ENCODE measurements at places on chromosomes 2 and 18. TPM values are rescaled to one million over a fixed set of nuclear protein-coding genes. Genes with fewer than 3 reads are reported as not detected.

The PPIL3 gene
- total RNA-seq = 25.0 TPM

The CPO gene
- not detected for total RNA-seq

The VWC2L gene
- not detected for total RNA-seq

The PLEKHA3 gene
- total RNA-seq = 16.9 TPM

The CGREF1 gene
- 4.4 TPM for total RNA-seq

The CYP27A1 gene
- total RNA-seq = 26.8 TPM

The POMC gene
- total RNA-seq = 10.5 TPM

The PSMA8 gene
- total RNA-seq = not detected

The SLC1A4 gene
- 28.6 TPM for total RNA-seq

The RELCH gene
- total RNA-seq = 16.8 TPM

The PAIP2B gene
- total RNA-seq = 9.9 TPM

- H3K4me3 ChIP-seq = no peak overlapping the region
- no peaks in the 10 kb centered on the region for H3K27me3 ChIP-seq
- no peaks in the 10 kb centered on the region for H3K36me3 ChIP-seq
- H3K27ac ChIP-seq = peak overlapping the region; percentile 25
- DNase-seq = no peak
Observed at GRCh38 chr18:74288730-74289129, 3.0 kb downstream of the CYB5A start.

- no peaks in the 10 kb centered on the region for H3K36me3 ChIP-seq
- H3K27ac ChIP-seq = no peak overlapping the region
- H3K4me3 ChIP-seq = no peak overlapping the region
- no peaks in the 10 kb centered on the region for H3K4me1 ChIP-seq
- DNase-seq = no peak
Observed at GRCh38 chr2:163319006-163319405, 416.8 kb downstream of the FIGN start.

GRCh38 chr2:217981971-217982370 is 20.8 kb downstream of the TNS1 start:
- no peak for DNase-seq
- H3K36me3 ChIP-seq = no peaks in the 10 kb centered on the region
- H3K4me1 ChIP-seq = peaks cover 9% of the 10 kb centered on the region

- no peak overlapping the region for H3K27ac ChIP-seq
- no peak for DNase-seq
- no peaks in the 10 kb centered on the region for H3K36me3 ChIP-seq
- no peaks in the 10 kb centered on the region for H3K27me3 ChIP-seq
- 0 out of 2 replicates have a peak, but pooled peaks cover 5% of the 10 kb centered on the region for H3K4me1 ChIP-seq
Observed at GRCh38 chr2:135926605-135927004, 50.4 kb upstream of the MCM6 start.

DNA sequence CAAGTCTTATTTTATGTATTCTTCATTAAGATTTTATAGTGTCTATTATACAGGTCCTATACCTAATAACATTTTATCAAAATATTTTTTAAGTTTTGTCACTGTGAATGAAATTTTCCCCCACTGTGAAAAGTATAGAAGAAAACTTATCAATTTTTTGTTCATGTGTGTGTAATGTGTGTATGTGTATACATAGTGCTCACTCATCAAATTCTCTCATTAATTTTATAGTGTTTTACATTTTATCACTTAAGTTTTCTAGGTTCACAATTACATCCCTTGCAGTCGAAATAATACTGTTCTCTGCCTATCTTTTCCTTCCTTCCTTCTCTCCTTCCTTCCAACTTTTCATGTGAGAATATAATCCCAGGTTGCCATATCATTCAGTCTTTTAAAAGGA is 93.2 kb upstream of the FBXO11 start:
- no peak overlapping the region for H3K4me3 ChIP-seq
- no peaks in the 10 kb centered on the region for H3K4me1 ChIP-seq
- no peaks in the 10 kb centered on the region for H3K27me3 ChIP-seq
- H3K36me3 ChIP-seq = no peaks in the 10 kb centered on the region
- no peak overlapping the region for H3K27ac ChIP-seq

DNA sequence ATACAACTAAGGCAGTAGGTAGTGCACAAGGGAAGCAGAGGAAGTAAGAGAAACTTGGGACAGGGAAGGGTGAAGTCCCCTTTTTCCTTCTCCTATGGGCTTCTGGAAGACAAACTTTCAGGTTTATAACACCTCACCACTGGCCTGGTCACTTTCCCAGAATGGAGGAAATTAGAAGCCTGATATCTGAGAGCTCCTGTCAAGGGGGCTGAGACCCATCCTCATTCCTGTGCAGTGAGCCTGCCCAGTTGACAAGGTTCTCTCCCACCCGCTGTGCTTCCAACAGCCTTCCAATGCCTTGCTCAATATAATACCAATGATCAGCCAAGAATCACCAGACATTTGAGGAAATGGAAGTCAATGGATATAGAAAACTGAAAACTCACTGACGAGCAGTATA is 100.4 kb upstream of the YPEL5 start:
- H3K36me3 ChIP-seq = no peaks in the 10 kb centered on the region
- no peak overlapping the region for H3K4me3 ChIP-seq
- no peak for DNase-seq
- H3K4me1 ChIP-seq = no peaks in the 10 kb centered on the region
- no peak overlapping the region for H3K27ac ChIP-seq
- H3K27me3 ChIP-seq = peaks cover 2% of the 10 kb centered on the region

DNA sequence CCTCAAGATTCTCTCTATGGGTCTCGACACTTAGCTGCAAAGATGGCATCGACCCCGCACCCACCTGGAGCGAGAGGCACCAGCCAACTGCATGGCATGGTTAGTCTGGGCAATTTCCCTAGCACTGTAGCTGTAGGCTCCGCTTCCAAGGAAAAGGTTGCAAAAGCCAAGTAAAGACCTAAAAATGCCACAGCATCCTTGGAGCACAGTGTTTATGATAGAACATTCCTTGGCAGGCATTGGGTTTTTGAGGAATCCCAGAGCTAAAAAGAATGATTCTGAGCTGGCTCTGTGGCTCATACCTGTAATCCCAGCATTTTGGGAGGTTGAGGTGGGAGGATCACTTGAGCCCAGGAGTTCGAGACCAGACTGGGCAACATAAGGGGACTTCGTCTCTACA is 22.9 kb downstream of the QPCT start:
- no peak overlapping the region for H3K4me3 ChIP-seq
- H3K27ac ChIP-seq = no peak overlapping the region
- no peaks in the 10 kb centered on the region for H3K4me1 ChIP-seq
- no peaks in the 10 kb centered on the region for H3K27me3 ChIP-seq
- DNase-seq = no peak
- H3K36me3 ChIP-seq = no peaks in the 10 kb centered on the region

DNA sequence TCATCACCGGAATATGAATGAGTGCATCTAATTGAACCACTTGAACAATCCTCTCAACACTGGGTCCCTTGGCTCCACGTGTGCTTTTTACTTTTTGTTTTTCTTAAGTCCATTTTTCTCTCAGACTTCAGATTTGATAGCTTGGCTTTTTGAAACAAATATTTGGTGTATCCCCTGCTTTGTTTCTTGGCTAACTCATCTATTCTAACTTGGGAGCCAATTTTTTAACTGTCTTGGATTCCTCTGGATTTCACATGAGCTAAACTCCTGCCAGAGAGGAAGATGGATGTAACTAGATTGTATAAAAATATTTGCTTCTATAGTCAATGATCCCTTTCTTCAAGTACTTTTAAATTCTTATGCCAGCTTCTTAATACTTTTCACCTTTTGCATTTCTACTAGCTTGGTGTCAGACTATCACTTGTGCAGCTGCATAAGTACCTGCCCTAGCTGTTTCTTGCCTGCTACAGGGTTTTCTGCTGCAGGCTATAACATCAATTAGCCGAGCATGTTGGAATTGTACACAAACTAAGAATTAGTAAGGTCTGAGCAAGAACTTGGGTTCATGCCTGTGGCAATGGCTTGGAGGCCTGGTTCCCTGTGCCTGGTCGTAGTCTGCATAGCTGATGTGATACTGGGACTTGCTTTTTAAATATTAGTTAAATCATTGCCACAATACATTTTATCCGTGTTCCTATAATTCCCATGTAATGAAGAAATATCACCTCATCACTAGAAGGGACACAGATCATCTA is 281.5 kb downstream of the EN1 start:
- H3K4me1 ChIP-seq = 0 out of 2 replicates have a peak, but pooled peaks cover 5% of the 10 kb centered on the region
- no peak for DNase-seq
- no peak overlapping the region for H3K4me3 ChIP-seq
- H3K27me3 ChIP-seq = no peaks in the 10 kb centered on the region
- no peaks in the 10 kb centered on the region for H3K36me3 ChIP-seq

- H3K4me3 ChIP-seq = no peak overlapping the region
- no peaks in the 10 kb centered on the region for H3K36me3 ChIP-seq
- no peaks in the 10 kb centered on the region for H3K27me3 ChIP-seq
Observed at GRCh38 chr18:3821524-3821923, 371.6 kb downstream of the TGIF1 start.

- H3K36me3 ChIP-seq = no peaks in the 10 kb centered on the region
- no peak overlapping the region for H3K4me3 ChIP-seq
Observed at GRCh38 chr18:22387787-22388186, 29.9 kb downstream of the CTAGE1 start.

DNA sequence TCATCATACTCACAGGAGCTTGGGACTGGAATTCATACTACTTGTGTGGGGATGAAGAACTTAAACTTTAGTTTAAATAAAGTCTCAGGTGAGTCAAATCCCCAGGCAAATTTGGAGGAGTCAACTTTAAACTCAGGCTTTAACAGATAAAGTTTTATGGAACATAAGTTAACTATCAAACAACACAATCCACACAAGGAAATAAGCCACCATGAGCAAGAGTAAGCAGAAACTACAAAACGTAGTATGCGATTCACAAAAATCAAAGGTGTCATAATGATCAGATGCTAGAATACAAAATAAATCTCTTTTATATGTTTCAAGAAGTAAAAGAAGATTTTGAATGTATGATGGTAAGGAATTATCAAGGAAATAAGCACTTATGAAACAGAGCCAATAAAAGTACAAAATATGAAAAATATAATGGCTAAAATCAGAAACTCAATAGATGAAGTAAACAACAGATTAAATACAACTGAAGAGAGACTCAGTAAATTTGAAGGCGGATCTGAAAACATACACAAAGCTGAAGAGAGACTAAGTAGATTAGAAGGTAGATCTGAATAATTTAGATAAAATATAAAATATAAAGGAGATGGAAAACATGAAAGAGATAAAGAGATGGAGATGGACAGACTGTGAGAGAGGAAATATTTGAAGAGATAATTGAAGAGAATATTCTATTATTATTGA is 97.5 kb upstream of the TWIST2 start:
- H3K4me1 ChIP-seq = no peaks in the 10 kb centered on the region
- DNase-seq = no peak
- H3K4me3 ChIP-seq = no peak overlapping the region
- no peaks in the 10 kb centered on the region for H3K36me3 ChIP-seq

- no peaks in the 10 kb centered on the region for H3K27me3 ChIP-seq
- no peak overlapping the region for H3K4me3 ChIP-seq
- no peak for DNase-seq
- no peak overlapping the region for H3K27ac ChIP-seq
- no peaks in the 10 kb centered on the region for H3K36me3 ChIP-seq
Observed at GRCh38 chr2:225379856-225380255, 19.7 kb upstream of the NYAP2 start.

- no peaks in the 10 kb centered on the region for H3K4me1 ChIP-seq
- DNase-seq = no peak
- no peaks in the 10 kb centered on the region for H3K36me3 ChIP-seq
- no peak overlapping the region for H3K4me3 ChIP-seq
- no peaks in the 10 kb centered on the region for H3K27me3 ChIP-seq
Observed at GRCh38 chr2:239193401-239193811, 207.4 kb downstream of the HDAC4 start.

DNA sequence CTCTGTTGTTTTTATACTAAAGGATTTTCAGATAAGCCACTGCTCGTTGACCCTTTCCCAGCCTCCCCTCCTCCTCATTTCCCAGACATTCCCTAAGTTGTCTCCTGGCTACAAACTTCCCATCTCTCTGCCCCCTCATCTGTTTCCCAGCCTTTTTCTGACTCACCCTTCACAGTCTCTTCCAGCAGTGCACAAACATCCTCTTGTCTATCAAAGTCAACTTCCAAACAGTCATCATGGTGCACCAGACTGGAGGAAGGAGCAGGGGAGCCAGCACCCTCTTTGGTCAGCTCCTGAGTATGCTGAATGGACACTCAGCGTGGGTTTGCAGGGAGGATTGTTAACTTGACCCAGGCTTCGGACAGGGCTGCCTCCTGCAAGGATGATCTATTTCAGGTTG is 26.6 kb upstream of the SPRED2 start:
- H3K27ac ChIP-seq = no peak overlapping the region
- H3K4me1 ChIP-seq = peaks cover 7% of the 10 kb centered on the region
- H3K27me3 ChIP-seq = no peaks in the 10 kb centered on the region
- no peaks in the 10 kb centered on the region for H3K36me3 ChIP-seq
- no peak for DNase-seq

GRCh38 chr2:120703330-120703994 is 32.2 kb upstream of the GLI2 start:
- no peak overlapping the region for H3K4me3 ChIP-seq
- H3K4me1 ChIP-seq = no peaks in the 10 kb centered on the region
- H3K27ac ChIP-seq = no peak overlapping the region
- no peaks in the 10 kb centered on the region for H3K27me3 ChIP-seq
- no peak for DNase-seq

GRCh38 chr18:2451556-2451955 is 119.7 kb downstream of the METTL4 start:
- H3K27me3 ChIP-seq = no peaks in the 10 kb centered on the region
- no peaks in the 10 kb centered on the region for H3K4me1 ChIP-seq
- H3K36me3 ChIP-seq = no peaks in the 10 kb centered on the region

DNA sequence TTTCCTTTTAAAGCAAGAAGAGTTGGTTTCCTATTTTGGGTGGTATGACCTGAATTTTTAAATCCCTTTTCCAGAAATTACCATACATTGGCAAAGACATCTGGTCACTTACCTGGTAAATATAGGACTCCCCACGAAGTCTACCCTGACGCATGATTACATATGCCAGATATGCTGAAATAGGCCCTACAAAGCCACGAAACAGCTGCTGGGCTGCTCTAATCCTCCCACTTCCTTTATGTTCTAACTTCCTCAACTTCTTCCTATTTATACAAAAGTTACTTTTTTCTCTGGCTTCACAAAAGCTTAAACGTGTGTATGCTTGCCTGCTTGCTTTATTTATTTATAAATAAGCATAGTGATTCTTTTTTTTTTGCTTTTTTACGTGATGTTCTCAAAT is 186.0 kb upstream of the EPHA4 start:
- H3K4me3 ChIP-seq = no peak overlapping the region
- no peaks in the 10 kb centered on the region for H3K36me3 ChIP-seq
- no peak overlapping the region for H3K27ac ChIP-seq
- DNase-seq = no peak
- H3K27me3 ChIP-seq = no peaks in the 10 kb centered on the region

- H3K27ac ChIP-seq = no peak overlapping the region
- no peaks in the 10 kb centered on the region for H3K36me3 ChIP-seq
- DNase-seq = no peak
- no peaks in the 10 kb centered on the region for H3K27me3 ChIP-seq
- H3K4me3 ChIP-seq = no peak overlapping the region
Observed at GRCh38 chr18:60259052-60259681, 113.4 kb downstream of the MC4R start.

All from Caco-2 (cell line).